Suppressor macrophage treated with lipopolysaccharide for 1 hour (primary cell): ENCODE measurements at places on chromosomes 2 and 18.
A peak's percentile ranks its signal among the peaks of the same experiment; 100 is the strongest.

DNA sequence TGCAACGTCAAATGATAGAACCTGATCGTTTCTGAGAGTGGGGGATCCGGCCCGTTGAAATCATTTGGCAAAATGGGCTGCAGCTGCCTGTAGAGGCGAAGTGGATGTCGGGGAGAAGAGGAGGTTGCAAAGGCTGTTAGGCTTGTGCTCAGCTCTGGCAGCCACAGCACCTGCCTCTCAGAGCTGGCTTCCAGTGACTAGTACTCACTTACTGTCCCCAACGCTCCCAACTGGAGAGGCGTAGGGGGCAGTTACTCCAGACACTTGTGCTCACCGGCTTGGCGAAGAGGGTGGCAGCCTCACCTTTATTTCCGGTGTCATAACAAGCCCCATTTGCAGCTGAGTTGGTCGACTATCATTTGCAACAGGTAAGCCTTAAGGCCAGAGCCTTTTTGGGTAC is 37.9 kb downstream of the NCK2 start:
- no peak for DNase-seq

DNA sequence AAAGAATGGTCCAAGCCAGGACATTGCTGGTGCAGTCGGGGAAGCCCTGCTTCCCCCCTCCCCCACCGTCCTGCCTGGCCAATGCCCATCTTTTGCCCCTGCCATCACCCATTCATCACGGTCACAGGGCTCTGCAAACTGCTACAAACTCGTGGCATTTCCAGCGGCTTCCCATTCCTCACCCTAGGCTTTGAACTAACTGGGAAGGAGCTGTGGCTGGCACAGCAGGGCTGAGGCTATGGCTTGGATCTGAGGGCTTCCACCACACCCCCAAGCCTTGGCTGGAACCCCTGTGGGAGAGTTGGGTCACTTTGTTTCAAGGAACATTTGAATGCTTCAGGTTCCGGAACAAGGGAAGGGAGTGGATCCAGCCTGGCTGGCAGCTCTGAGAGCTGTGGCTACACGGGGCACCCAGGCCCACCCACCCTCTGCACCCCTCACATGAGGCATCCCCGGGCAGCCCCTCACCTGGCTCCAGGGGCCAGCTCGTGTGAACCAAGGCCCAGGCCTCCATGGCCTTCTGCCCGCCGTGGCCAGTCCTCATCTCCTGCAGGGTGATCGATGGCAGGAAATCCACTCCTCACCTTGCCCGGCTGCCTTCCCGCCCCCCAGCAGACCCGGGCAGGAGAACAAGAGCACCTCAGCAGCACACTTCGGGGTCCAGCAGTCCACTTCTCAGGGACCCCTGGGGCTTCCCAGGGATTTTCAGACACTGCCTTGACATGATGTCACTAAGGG is 58.8 kb upstream of the OTOS start:
- no peak for DNase-seq

GRCh38 chr2:215439980-215440512 is 4.2 kb upstream of the FN1 start:
- no peak for DNase-seq

DNA sequence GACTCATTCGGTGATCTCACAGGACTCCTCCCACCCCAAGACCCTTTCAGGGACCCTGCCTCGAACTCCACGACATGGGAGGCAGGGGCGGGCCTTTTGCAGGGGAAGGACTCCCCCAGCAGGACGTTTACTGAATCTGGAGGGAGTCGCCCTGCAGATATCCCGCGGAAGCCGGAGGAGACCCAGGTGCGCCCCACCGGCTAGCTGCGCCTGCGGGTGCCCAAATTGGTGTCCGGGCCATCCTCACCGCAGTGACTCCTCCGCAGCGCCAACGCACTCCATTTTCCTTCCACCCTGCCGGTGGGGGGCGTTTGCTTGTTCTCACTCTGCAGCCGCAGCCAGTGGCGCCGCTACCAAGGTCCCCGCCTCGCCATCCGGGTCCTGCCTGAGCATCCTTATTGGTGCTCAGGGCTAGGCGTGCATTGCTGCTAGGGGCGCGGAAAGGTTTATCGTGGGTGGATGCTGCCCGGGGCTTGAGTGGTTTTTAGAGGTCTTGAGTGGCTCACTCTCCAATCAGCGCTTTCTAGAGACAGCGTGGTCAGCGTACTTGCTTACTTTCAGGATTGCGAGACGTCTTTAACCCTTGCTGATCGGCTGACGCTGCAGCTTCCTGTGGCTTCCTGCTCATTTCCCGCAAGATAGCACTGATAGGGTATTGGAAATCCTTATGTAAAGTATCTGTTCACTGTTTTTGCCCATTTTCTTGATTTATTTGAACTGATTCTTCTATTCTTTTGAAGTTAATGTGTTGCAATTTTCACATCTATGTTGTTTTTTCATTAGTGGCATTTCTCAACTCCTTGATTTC is 81.4 kb downstream of the BIN1 start:
- peak; percentile 41 for DNase-seq

DNA sequence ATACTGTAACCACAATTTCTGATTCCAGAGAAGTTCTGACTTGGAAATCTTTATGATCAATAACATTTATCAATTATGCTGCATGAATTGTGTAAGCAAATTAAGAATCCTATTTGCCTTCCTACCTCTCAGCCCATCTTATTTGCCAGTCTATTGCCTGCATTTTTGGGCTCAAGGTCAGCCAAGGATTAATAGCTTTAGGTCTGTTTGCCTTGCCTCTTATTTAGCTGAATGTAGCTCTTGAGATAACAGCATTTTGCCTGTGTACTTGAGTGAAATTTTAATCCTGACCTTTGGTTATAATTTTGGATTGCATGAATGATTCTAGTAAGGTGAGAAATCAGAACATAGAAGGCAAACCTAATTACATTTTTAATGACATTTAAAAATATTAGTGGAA is 51.2 kb downstream of the MYO3B start:
- no peak for DNase-seq

DNA sequence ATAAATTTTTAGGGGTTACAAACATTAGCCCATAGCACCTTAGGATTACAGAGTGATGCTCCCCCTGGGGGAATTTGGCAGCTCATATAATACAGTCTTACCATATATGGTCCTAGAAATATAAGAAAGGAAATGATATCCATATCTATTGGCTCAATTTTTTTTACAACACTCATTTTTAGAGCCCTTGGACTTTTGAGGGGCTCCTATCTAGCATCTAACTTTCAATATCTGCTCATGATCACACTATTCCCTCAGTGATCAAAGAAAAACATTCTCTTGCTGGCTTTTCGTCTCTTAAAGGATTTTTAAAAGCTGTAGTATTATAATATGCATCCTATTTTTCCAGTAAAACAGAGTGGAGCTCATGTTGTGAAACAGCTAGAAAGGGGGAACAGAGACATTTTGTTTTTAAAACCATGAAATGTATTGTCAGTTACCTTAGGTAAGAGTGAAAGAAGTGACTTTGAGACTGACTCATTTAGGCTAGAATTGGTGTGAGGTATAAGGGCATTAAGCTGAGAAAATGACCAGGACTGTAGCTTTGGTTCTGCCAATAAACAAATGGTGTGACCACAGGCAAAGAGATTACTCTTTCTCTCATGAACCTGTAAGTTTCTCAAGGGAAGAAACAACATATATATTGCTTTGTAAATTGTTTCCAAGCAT is 65.8 kb downstream of the ALPK2 start:
- no peak for DNase-seq

DNA sequence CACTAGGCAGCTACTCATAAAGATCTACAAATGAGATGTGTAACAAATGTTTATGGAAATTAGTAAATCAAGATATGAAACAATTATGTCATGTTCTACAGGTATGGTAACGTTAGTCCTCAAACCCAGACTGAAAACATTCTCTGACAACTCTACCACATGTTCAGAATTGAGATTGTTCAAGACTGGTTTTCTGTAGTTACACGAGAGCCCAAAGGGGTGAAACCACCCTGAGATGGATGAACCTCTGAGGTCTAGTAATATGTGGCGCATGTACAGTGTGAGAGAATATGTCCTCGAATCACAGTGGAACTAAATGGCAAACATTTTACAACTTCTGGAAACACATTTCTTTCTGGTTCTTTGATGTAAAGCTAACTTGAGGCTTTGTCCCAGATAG is 614.3 kb downstream of the ZEB2 start:
- no peak for DNase-seq

DNA sequence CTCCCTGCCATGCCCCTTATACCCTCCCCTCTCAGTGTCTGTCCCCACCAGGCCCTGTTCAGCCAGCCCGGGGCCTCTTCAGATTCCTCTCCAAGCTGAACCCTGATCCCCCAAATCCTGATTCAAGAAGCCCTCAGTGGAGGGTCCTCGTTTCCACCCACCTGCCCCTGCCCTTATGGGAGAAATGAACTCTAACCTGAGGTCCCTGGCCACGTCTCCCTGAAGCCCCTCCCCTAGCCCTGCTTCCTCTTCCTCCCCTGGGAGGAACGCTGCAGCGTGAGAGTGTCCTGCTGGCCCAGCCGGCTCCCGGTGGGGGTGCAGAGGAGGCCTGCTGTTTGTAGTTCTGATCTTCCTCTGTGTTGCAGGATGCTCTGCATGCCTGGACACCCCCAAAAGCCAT is 56.7 kb upstream of the GLI2 start:
- no peak for DNase-seq

DNA sequence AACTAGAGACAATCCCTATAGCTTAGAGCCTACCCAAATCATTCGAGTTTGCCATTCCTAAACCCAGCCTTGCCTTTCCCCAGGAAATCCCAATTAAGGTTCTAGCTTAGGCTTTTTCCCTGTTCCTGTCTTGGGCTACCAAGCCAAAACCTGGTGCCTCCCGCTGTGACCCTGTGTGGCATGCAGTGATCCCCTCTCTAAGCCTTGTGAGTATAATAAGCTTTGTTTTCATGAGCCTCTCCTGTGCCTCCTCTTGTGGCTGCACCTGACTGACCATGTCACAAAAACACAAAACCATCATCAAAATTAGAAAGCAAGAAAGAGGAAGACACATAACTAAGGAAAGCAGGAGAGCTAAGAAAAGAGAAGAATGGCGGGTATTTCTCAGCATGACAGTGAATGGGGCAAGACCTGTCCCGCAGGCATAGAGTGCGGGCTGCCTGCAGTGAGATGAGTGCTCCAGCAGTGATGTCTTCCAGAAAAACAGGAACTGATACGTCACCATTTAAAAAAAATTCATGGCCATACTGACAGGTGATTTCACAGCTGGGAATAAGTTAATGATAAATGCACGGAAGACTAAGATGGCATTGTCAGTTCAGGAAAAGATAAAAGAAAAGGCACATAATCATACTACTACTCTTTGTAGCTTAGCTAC is 9.2 kb upstream of the PAIP2B start:
- peak; percentile 9 for DNase-seq

- DNase-seq, result peak; percentile 93
These were observed 431 bp upstream of the SEC11C start for GRCh38 chr18:59139291-59139614.

DNA sequence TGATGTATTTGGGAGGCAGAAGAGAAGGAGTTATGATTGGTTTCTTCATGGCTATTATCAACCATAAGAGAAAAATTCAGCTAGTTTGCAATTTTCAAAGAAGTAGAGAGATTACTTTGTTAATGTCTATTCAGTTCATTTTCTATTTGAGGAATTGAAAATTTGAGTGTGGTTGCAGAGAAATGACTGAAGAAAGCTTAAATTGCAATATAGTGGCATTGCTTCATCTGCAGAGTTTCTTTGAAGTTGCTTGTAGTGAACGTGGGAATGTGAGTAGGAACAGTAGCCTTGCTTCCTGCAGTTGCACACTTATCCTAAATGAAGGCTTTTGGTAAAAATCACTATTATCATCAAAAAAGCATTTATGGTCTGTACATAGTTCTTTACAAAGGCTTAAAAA is 14.7 kb upstream of the CYRIA start:
- DNase-seq, result peak; percentile 39

- DNase-seq, result no peak
These were observed 138.7 kb downstream of the PRKCE start for GRCh38 chr2:45789961-45790723.

GRCh38 chr2:204483608-204484081 is 61.6 kb upstream of the PARD3B start:
- DNase-seq, result no peak

DNA sequence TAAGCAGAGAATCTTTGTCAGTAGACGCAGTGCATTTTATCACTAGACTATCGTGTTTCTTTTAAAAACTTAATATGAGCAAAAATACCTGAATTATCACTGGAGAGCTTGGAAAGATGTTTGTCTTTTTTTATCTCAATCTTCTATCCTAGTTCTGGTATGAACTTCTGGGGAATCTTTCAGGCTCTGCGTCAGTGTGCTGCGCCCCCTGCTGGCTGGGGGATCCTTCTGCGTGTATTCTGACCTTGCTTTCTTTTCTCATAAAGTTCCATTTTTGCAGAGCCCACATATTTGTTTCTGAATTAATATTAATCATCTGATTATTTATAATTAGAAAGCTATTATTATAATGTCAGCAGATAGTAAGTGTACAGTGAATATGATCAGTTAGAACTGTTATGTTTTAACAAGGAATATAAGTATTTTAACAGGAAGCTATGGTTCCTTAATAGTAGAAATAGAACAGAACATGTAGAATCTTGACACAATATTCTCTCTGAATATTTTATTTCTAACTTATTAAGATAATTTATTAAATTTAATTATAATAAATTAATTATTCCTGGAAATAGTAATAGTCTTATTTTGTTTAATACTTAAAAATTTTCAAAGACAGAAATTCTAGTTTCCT is 945.0 kb upstream of the CRIM1 start:
- peak; percentile 85 for DNase-seq

DNA sequence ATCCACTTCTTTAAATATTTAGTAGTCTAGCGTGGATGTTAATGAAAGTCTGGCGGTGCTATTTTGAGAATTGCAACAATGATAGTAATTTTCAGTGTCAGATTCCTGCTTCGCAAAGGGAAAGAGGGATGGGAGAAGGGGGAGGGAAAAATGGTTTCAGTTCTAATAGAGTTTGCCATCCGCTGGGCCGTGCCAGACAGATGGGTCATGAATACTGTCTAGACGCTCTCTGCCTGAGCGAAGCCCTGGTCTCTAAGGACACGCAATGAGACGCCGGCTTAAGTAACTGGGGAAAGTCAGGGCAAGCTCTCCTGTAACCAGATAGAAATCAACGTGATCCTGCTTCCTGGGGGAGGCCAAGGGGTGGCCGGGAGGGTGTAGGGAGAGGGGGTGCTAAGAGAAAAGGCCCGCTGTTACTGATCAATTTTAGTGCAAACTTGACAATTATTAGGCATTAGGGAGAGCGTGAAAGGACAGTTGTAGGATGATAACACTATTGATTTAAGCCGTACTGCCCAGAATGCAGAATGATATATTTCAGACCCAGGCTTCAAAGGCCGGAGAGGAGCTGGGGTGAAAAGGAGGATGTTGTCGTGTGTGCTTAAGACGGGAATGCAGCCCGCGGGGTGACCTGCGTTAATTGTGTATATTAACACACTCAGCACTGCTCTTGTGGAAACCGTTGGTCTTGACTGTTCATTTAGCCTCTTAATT is 229.2 kb downstream of the LDLRAD4 start:
- DNase-seq, result no peak

DNA sequence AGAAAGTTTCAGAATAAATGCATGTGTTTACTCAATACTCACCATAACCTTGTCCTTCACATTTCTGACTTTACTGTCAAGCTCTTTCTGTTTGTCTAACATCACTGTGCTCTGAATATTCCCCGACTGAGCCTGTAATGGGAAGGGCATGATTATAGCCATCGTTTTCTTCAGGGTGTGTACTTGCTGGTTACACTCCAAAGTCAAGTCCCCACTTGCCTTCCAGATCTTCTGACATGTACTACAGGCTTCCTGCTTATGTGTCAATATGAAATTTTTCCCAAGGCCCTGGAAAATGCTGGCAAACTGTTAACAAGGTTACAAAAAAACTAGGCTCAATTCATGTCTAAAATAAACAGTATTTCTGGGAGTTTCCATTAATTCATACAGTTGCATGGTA is 12.9 kb downstream of the STAT1 start:
- no peak for DNase-seq
